ENCODE measurements at places on chromosomes 16 and 17.

DNA sequence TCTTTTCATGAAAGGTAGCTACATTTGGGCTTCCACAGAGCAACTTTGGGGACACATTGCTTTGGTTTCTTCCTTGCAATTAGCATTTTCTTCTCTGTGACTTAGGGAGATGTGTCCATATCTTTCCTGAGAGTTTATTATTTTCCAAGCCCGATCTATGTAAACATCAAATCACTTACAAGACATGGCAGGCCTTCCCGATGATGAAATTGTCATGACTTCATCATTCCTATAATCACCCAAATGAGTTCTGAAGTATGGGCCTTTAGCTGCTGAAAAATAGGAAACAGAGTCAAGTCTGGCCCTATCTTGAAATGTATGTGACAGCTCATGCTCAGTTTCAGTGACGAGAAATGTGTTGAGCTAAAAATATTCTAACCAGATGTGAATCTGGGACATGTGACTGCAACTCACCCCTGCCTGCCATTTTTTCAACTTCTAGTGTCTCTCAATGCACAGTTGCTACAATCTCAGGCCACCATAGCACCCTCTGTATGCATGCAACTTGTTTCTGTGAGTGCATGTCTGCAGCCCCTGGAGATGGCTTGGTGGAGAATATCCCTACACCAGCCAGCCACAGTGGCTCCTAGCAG, 199.6 kb upstream of the MAF start:
- DNase-seq = no peak

DNA sequence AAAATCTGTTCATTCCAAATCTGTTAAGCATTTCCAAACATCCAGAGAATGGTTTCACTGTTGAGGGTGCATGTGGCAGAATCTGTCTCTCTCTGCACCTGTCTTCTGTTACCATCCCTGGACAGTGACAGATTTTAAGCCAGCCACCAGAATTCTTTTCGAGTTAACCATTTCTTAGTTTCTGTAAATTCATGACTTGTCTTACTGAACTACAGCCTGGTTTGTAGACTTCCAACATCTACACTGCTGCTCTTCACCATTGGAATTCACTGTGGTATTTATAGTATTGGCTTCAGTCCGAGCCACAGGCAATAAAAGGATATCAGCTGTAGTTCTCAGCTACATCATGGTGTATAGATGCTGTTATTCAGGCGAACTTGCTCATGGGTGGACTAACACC, 47.6 kb downstream of the GOSR1 start:
- no peak for DNase-seq

DNA sequence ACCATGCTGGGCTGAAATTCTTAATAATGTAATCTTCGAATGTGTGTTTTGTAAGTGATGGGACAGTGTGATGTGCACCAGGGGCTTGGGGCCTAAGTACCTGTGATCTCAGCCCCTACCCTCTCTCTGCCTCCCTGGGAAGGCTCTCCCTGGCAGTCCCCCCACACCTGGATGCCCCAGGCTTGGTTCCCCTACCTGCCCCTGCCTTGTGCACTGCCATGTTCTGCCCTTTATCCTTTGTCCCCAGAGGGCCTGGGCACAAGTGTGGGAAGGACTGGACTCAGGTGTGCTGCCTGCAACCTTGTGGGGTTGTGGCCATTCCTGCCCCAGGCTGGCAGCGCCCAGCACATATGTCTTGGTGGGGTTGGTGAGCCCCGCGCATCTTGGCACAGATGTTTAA, 55.4 kb upstream of the CREBBP start:
- DNase-seq = no peak

GRCh38 chr17:77790143-77790829, 168.2 kb upstream of the TNRC6C start:
- DNase-seq = no peak

DNA sequence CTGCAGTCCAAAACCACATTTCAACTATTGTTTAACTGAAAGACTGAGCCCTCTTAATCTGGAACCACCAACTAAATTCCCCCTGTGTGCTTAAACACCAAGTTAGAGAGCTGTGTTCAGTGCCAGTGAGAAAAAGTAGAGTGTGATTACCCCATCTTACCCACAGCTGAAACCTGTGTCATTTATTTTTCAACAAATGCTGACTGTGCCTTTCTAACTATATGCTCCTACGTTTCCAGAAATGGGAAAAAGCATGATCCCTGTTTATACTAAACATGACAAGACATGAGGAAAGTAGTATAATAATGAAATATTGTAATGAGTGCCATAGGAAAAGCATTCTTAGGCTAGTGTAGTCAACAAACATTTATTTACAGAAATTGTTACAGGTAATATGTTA, 7.4 kb upstream of the TOX3 start:
- no peak for DNase-seq

- DNase-seq = no peak
Measured at GRCh38 chr17:2184993-2185931, 118.3 kb downstream of the SMG6 start.

DNA sequence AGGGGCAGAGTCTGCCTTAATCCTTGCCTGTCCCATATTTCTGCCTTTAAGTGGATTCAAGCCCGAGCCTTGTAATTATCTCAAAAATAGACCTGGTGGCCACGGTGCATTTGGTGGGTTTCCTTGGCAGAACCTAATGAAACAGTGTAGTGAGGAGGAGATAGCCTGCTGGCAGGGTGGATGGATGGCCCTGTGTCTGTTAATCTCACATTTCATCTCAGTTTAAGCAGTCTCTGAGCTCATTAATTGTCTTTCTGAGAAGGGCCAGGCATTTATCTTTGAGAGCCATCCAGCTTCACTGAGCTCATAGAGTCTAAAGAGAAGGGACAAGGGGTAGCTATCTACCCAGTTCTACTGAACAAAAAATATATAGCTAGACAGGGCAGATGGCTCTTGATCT, 364.0 kb upstream of the EEF2KMT start:
- DNase-seq = no peak

DNA sequence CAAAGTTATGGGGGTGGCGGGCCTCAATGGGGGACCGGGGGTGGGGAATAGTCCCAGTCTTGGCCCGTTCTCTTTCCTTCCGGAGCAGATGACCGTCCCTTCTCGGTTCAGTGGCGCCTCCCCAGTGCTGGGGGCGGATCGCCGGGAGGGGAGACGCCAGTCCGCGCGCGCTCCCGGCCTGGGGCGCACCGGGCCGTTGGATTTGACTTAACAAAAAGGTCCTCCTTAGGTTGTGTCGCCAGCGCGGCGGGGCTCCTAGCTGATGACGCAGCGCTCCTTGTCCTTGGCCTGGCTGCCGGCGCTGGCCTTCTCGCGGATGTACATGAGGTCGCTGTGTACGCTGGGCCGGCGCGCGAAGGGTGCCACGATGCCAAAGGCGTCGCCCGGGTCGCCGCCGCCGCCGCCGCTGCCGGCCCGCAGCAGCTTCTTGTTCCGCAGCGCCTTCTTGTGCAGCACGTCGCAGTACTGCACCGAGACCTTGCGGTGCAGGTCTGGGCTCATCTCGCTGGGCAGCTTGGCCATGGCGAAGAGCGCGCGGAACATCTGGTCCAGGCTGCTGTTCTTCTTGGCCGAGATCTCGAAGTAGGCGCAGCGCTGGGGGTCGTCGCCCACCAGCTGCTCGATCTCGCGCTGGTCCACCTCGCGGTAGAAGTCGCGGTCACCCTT, 1.2 kb downstream of the RASD1 start:
- DNase-seq = no peak

DNA sequence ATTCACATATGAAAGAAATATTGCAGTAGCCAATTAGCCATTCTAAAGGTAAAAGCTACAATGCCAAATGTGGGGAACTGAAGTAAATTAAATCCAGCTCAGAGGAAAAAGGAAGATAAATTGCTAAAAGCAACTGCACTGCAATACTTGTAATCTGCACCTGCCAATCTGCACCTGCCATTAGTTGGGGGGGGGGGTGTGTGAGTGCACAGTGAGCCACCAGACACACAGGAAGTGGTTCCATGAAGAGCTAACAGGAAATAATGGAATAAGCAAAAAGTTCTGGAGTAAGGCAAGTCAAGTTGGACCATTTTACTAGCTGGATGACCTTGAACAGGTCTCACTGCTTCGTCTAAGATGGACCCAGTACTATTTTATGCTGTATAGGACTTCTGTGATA, 191.8 kb downstream of the PARN start:
- DNase-seq = no peak

GRCh38 chr17:7190276-7190917, 11.2 kb upstream of the ASGR1 start:
- no peak for DNase-seq

DNA sequence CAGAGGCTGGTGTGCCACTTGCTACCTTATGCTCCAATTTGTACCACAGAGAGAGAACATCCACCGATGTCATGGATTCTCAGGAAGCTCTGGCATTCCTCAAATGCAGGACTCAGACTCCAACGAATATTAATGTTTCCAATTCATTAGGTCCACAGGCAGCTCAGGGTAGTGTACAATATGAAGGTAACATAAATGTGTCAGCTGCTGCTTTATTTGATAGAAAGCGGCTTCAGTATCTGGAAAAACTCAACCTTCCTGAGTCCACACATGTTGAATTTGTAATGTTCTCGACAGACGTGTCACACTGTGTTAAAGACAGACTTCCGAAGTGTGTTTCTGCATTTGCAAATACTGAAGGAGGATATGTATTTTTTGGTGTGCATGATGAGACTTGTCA, 16.1 kb downstream of the SLFN5 start:
- DNase-seq = no peak

DNA sequence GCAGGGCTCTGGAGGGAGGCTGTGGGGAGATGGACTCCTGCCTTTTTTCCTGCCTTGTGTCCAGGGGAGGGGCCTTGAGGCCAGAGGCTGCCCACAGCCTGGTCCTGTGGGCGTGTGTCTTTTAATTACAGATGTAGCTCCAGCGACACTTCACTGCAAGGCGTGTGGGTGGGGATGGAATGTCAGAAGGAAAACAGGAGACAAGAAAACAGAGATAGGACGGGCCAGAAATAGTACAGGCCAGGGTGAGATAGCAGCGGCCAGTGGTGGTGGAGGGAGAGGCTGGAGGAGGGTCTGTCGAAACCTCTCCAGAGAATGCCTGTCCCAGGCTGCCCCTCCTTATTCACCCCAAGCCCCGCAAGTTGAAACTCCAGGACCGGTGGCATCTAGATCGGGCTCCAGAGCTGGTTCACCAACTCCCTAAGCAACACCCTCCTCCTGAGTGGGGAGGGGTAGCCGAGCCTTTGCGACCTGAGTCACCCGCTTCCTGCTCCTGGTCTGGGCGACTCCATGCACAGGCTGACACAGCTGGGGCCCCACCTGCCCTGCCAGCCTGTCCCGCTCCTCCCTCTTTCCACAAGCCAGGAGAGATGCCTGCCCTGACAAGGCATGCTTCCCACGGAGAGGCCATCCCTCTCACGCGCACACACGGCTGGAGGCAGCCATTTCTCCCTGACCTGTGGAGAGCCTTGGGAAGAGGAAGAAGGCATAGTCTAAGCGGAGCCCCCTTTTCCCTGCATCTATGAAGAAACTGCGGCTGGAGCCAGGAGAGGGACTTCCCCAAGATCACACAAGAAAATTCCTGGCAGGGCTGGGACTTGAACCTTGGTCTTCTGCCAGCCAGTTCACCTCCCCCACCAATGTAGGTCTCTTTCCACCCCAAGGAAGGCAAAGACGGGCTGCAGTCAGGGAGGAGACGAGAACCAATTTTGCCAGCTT, 6.6 kb upstream of the JUP start:
- DNase-seq = no peak

DNA sequence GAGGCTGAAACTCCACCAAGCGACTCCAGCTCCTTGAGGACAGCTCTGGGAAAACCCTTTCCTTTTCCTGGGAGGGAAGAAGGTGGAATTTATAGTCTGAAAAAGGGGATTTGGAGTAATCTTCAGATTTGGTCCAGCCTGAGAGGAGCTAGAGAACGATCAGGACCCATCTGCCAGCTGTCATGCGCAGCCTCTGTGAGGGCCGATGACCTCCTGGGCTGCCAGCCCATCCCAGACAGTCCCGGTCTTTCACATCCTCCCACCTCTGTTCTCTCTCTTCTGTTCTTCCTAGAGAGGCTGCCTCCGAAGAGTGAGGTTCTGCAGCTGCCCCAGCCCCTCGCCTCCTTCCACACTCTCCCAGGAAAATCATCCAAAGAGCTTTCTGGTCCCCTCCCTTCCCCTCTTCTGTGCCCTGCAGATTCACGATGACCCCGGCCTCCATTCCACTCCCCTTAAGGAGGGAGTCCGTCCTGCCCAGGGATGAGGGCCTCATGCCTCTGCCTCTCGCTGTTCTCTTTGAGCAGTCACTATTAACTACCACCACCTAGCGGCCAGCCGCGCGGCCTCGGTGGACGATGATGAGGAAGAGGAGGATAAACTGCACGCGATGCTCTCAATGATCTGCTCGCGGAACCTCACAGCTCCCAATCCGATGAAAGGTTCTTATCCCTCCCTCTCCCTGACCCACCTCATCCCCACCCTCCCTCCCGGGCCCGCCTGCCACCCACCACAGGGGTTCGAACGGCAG, 29.6 kb downstream of the SGSM2 start:
- DNase-seq = no peak

DNA sequence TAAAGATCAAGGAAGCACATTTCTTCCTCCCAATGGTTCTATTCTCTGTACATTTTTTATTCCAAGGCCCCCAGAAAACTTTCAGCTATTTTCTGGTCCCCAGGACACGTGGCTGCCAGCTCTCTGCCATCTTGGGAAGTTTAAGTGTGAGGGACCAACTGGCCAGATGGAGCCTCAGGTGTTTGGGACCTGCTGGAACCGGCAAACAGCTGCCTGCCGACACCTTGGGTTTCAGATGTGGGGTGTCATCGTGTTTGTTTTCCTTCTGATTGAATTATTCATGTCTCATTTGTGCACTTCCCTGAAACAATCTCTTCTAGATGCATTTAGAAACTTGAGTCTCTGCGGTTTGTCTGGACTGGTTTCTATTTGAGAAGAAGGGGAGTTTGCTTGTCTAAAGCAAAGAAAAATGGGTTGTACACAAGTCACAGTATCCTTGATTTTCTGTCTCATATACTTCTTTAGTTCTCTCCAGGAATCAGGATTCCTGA, 386.5 kb downstream of the SLC39A11 start:
- DNase-seq = no peak

- no peak for DNase-seq
Measured at GRCh38 chr17:10141436-10141835, 57.0 kb downstream of the GAS7 start.

DNA sequence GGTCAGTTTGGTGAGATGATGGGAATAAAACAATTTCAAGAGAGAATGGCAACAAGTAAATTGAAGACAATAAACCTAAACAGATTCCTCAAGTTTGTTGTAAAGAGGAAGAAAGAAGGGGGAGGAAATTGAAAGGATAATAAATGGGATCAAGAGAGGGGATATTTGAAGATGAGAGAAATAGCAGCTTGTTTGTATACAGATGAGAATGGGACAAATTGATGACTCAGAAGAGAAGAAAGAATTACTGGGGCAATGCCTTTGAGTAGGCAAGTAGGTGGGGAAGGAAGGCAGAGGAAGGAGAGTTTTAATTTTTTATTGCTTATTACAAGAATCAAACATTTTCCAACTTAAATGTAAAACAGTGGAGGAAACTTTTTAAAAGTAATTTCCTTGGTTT, 98.3 kb downstream of the CHD9 start:
- DNase-seq = no peak

GRCh38 chr17:4600563-4600962, 16.2 kb downstream of the SMTNL2 start:
- DNase-seq = no peak
